ENCODE measurements at places on chromosomes 12 and 14.

DNA sequence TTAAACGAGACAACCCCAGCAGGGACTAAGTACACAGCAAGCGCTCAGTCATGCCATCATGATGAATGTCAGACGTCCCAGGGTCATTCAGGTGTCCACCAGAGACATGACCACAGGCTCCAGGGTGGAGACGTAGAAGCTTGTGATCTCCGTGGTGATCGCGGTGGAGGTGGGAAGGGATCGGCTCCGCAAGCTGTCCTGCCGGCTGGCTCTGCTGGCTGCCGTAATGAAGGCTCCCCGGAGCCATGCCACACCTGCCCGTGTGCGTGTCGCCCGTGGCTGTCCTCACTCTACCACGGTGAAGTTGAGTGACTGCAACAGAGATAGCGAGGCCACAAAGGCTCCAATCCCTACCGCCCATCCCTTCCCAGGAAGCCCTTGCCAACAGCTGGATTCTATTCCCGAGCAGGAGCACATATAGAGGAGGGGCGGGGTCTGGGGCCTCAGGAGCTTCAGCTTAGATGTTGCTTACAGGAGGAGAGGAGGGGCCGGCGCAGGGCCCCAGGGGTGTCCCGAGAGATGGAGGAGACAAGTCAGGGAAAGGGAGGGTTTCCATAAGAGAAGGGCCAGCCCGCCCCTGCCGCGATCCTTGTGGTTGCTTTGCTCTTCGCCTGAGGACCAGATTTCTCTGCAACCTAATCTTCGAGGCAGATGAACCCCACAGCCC is 332.6 kb upstream of the SFSWAP start:
- no peak for DNase-seq

DNA sequence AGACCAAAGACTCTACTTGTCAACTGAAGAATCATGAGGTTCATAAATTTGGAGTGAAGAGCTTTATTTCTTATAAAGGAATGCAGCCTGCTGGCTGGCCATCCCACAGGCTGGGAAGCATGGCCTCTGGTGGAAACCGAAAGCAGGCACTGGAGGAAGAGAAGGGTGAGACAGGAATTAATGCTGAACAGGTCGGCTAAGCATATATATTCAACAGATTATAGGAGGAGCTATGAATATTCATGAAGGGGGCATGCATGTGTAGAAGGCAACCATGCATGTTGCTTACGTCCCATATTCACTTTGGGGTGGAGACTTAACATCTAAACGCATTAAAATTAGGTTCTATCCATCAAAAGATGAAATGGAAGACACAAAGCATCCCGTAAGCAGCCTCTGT is 20.6 kb upstream of the RGS6 start:
- DNase-seq: no peak

- DNase-seq: no peak
Measured at GRCh38 chr12:6383572-6384498, at the start of gene LTBR. TSS of gene LTBR (plus strand) at chr12:6384162. CDS start at chr12:6384359, 197 bp downstream.

DNA sequence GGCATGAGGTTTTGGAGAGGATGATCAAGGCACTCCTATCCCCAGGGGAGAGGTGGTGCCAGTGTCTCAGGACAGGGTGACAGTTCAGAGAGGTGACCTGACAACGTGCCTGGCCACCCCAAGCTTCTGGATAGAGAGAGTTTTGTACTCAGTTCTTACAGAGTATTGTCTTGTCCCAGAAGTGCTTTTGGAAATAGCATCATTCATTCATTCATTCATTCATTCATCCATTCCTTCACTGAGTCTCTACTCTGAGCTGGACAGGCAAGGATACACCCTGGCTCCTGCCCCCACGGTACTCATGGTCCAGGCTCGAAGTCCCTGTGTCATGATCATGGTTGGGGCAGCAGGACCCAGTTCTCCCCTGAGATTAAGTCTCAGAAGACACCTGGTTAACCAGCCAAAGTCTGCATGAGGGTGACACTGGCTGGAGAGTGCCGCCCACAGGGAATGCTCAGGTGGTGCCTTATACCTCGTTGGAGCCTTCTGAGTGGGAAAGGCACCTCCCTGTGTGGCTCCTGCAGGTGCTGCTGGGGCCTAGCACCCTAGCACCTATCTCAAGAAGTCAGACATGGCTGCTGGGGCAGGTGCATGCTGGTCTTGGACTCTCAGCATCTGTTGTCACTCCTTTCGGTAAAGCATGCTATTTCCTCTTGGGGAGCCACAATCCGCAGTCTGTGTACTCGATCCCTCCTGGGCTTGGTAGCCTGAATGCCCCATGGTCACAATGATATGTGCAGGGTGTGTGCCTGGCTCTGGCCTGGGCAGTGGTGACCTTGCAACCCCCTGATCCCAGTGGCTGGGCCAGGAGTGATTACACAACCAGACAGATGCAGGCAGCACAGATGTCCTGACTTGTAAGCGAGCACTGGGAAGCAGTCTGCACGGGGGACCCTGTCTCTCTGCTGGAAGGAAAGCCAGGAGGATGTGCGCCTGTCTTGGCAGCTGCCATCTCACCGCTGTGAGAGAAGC is 57.8 kb downstream of the C14orf132 start:
- no peak for DNase-seq
